ENCODE measurements at places on chromosomes 7 and 10.

- no peak for DNase-seq
Observed at GRCh38 chr7:155589001-155589980, 42.9 kb upstream of the CNPY1 start.

DNA sequence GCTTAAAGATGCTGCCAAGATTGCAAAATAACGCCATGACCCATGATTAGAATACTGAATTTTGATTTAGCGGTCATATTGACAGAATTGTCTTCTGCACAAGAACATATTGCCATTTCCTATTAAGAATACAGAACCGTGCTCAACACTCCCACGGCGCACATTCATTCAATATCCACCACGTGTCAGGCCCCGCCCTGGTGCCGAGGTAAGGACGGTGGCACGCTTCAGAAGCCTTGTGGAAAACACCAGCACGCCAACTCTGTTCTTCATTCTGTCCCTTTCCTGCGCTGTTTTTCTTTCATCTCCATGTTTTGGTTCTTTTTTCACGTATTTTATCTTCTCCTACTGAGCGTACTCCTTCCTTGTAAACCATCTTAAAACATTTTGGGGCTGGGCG, 189.3 kb downstream of the ZMYND11 start:
- DNase-seq, result no peak

- DNase-seq, result no peak
Observed at GRCh38 chr7:28224172-28224571, 43.6 kb upstream of the JAZF1 start.

GRCh38 chr7:84855758-84856157, 331.1 kb downstream of the SEMA3D start:
- no peak for DNase-seq

DNA sequence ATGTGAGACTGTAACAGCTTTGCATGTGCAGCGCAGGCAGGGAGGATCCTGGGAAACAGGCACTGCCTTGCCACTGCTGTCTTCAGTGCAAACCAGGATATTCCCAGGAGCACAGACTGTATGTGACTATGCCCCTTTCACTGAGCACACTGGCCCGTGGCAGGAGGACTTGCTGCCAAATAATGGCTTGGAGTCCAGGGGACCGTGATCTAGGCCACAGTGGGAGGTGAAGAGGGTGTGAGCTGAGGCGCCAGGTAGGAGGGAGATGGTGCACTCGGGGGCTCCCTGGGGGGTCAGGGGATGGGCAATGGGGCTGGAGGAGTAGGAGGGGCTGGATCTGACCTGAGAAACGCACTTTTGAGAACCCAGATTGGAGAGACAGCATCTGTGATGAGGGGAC, 193.4 kb upstream of the ZNF32 start:
- DNase-seq, result no peak

- DNase-seq, result no peak
Observed at GRCh38 chr10:59372543-59372942, 10.2 kb upstream of the FAM13C start.

GRCh38 chr7:95630702-95631458, 34.6 kb upstream of the PDK4 start:
- DNase-seq, result no peak

- no peak for DNase-seq
Observed at GRCh38 chr7:2764621-2765020, 76.6 kb downstream of the AMZ1 start.

DNA sequence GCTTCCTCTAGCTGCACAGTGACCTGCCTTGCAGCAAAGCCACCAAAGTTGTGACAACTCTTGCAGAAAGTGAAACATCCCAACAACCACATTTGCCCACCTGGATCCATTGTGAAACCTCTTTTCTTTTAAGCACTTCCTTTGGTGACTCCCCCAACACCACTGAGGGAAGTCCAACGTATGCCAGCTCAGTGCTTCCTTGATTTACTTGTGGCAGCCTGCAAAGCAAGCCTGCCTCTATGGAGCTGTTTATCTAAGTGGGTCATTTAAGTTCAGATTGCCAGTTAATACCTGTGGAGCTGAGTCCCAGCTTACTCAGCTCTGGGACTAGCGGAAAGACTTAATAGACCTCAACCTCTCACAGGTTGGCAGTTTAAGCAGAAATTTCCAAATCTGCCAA, 230.8 kb upstream of the GHITM start:
- no peak for DNase-seq

- DNase-seq, result peak; percentile 80
Observed at GRCh38 chr10:50417886-50418830, 166.8 kb upstream of the ASAH2 start.

GRCh38 chr7:120805636-120806388, 52.1 kb downstream of the TSPAN12 start:
- peak; percentile 40 for DNase-seq

DNA sequence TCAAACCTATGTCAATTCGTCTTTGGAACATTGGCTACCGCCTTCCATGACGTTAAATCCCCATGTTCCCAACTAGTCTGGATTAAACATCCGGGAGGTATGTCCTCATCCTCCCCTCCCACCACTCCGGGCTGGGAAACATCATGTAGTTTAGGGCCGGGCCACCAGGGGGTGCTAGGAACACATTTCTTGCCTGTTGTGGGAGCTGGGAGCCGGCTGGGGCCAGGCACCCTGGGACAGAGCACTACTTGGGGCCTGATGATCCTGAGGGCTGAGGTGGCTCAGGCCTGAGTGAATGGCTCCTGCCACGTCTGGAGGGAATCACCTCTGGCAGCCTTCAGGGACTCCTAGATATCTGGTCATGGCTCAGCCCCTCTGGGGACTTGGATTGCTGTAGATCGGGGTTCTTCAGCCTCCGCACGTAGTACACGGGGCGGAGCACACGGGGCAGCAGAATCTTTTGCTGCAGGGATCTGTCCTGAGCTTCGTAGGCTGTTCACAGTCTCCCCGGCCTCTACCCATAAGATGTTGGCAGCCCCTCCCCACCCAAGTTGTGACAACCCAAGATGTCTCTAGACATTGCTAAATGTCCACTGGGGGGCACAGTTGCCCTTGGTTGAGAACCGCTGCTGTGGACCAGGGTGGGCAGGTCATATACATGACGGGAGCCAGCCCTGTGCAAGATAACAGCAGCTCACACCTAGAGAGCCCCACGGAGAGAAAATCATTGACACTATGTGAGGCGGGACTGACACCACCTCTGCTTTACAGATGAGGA, 141.2 kb upstream of the ZNF716 start:
- DNase-seq, result peak; percentile 34

GRCh38 chr7:41028580-41028979, 674.3 kb downstream of the INHBA start:
- DNase-seq, result no peak

- DNase-seq, result peak; percentile 86
Observed at GRCh38 chr7:139777133-139777891, 486 bp downstream of the HIPK2 start.

DNA sequence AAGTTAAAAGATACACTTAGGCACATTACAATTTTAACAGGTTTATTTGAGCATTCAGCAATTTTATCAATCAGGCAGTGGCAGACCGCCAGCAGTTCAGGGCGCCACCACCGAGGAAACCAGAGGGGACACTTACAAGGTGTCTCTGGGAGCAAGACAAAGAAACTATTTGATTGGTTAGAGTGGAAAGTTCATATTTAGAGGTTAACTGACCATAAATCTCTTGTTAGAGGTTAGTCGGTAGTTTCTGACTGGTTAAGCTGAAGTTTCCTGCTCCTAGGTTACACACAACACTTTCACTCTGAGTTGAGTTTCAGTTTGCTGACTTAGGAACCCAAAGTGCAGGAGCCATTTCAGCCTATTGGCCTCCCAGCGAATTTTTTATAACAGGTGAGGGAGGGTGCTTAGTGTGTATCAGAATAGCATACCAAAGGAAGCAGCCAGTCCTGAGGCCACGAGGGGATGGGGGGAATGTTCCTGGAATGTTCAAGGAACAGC, 10.8 kb upstream of the PVRIG start:
- no peak for DNase-seq

DNA sequence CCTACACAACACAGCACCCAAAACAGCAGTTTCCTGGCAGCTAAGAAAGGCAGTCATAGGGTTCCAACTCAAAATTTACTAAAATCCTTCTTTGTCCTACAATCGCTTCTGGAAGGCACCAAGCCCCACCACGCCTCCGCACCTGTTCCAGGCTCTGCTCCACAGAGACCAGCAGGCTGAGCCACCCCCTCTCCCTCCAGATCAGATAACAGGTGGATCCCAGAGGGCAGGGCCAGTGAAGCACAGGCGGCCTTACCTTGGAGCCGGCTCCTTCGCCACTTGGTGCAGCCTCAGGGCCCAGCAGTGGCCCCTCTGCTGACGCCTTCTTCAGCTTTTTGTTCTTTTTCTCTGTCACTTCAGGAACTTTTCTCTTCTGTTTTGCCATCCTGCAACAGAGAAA, 33.0 kb downstream of the ZFAND2A start:
- DNase-seq, result no peak

DNA sequence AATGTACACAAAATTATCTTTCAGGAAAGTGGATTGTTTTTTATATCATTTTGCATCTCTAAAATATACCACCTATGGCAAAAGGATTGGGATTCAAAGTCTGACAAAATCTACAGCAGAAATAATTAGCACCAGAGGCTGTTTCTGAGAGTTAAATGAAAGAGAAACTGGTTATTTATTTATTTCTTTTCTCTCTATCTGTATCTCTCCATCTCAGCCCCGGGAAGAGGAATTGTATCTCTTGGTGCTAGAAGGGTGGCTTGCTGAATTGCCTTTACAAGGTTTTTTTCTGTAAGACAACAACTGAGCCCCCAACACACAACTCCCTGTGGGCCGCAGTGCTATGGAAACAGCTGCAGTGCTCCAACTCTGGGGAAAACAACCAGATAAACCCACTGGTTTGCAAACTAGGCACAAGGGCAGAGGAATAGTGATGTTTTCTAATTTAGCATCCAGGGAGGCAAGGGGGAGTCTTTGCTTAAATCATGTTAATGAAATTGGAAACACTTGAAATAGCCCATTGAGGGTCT, 249.0 kb downstream of the KCNMA1 start:
- DNase-seq, result no peak

GRCh38 chr10:77590344-77591237, 47.0 kb downstream of the KCNMA1 start:
- no peak for DNase-seq

GRCh38 chr10:119655566-119656001, 4.4 kb downstream of the BAG3 start:
- no peak for DNase-seq

DNA sequence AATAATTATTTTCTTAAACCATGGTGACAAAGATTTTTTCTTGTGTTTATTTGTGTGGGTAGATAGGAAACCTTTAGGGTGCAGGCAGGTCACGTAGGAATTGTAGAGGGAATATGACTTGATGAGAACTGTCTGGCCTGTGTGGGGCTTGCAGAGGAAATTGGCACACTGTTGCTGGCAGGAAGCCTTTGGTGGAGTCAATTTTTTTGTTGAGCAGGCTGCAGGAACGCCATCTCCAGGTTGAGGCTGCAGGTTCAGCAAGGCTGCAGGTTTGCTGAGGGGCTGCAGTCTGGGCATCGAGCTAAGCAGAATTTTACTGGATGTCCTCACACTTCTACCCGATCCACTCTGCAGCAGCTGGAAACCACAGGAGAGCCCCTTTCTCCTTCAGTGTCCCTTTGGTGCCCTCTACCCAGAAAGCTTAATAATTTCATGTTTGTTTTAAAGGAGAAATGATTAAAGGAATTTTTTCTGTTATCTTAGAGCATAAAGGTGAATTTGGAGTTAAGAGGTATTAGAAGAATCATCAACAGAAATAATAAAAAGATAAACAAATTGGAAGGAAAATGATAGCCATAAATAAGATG, 37.0 kb downstream of the TBC1D12 start:
- peak; percentile 14 for DNase-seq

DNA sequence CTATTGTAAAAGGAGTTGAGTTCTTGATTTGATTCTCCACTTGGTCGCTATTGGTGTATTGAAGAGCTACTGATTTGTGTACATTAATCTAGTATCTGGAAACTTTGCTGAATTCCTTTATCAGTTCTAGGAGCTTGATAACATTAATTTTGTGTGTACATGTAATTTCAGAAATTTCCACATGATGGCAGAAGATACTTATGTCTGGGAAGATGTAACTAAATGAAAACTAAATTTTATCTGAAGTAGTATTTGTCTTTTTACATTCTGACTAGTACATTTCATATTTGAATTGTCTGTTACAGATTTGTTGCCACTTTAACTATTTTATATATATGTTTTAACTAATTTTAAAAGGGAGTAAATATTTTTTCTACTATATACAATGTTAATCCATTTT, 27.6 kb downstream of the SDHAF3 start:
- DNase-seq, result no peak

DNA sequence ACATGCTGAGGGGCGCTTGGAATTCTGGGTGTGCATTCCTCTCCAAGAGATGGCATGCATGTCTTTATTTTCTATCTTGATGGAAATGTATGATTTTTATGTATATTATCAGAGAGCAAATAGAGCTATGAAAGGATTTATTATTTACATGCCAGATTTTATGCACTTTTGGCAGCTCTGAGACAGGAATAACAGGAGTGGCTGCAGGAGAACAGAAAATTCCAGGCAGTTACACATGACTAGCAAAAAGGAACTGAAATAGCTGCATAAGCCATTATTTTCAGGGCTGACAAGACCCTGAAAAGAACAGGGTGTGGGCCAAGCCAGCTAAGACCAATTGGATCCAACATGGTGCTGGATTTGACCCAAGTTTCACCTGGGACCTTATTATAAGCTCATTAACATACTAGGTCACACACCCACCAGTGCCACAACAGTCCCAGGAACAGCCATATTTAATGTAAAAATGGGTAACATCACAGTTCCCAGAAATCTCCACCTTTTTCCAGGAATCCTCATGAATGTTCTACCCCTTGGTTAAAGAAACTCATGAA, 43.2 kb upstream of the ACSL5 start:
- DNase-seq, result no peak

- no peak for DNase-seq
Observed at GRCh38 chr10:35854661-35855060, 212.6 kb upstream of the FZD8 start.

- DNase-seq, result no peak
Observed at GRCh38 chr10:128854204-128854603, 612.8 kb upstream of the MGMT start.

DNA sequence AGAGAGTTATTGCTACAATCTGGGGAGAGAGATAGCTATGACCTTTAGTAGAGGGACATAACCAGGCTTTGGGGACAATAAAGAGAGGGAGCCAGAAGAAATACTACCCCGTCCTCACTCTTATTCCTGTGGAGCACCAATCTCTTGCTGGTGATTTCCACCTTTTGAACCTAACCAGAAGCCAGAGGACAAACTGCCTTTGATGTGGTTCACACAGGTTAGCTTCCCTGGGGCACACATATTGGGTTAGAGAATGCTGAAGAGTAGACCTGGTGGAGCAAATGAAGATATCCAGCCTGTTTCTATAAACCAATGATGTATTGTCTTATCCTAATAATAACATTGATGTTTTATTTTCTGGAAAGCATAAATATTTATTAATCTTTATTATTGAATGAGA, 399.3 kb downstream of the HTR7 start:
- no peak for DNase-seq

DNA sequence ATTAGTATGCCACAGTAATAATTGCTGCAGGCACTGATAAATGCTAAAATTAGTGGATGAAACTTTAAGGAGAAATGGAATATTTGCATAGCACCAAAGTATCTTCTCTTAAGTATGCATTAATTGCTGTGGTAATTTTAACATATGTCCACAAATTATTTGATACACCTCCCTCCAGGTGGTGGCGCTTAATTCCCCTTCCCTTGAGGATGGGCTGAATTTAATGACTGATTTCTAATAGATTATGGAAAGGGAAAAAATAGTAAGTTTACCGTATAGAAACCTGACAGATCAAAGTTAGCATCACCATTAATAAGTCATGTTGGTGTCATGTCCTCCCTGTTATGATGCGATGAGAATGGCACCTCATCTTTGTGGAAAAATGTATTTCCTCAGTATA, 519.2 kb downstream of the TFEC start:
- no peak for DNase-seq

- DNase-seq, result no peak
Observed at GRCh38 chr10:20976891-20977290, 79.8 kb upstream of the NEBL start.

All from H7 (cell line).